ENCODE measurements at places on chromosomes 3 and 15.

DNA sequence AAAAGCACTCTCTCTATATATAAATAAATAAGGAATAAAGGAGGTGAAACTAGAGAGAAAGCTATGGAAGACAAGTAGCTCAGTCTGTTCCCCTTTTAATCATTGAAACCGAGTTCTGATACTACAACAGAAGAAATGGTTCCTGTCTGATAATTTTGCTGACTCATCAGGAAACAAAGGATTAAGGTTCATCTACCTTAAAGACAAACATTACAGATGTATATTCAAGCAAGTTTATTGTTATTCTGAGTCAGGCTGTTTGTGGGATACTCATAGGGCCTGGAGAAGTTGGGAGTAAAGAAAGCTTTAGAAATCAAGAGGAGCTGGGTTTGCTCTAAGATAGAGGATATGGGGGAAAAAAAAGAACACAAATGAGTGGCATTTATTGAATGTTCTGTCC is 566.0 kb downstream of the ROBO2 start:
- DNase-seq = no peak

GRCh38 chr15:92061511-92062195 is 208.1 kb downstream of the SLCO3A1 start:
- DNase-seq = no peak

DNA sequence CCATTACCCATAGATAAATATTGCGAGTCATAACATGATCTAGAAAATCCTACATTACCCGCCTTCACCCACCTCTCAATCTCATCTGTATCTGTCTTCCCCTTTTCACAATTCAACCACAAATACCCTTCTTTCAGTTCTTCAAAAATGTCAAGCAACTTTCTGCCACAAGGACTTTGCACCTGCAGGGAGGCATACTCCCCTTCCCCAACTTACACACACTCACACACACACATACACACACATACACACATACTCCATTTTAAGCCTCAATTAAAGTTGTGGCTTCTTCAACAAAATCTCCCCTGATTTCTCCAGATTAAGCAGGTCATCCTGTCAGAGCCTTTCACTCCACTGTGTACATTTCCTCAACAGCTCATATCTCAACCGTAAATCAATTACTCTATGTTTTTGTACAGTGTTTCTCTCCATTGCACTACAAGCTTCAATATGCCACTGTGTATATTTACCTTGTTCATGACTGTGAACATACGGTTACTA is 33.1 kb upstream of the CCDC50 start:
- DNase-seq = no peak

DNA sequence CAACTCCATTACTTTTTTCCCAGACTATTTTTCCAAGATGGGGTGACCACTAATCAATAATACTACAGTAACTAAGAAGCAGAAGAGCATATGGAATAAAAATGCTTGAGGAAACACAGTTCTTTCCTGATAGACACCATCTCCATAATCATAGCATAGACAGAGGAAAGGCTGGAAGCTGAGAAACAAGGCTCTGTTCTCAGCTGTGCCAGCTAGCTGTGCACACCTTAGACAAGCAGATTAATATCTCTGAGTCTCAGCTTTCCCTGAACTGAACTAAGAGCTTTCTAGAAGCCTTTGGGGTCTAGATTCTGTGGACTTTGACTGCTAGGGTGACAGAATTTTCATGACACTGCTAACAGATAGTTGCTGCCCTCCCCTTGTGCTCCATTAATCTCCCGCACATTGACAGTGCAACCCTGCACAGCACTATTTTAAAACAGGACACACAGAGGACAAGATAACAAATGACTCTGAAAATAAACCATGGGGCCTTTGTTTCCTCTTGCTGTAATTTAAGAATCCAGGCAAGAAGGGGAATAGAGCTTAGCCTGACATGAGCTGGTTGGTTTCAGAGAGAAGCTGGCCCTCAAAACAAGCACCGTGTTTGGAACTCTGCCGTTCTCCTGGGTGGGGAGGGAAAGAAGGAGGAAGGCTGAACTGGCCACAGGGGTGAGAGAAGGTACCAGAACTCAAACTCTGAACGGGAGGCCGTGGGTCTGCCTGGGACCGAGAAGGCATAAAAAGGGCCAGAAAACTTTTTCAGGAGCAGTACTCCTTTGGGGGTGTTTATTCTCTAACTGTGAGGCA is 67.4 kb downstream of the ATP13A5 start:
- no peak for DNase-seq

GRCh38 chr3:95813244-95813643 is 1001.1 kb upstream of the EPHA6 start:
- no peak for DNase-seq

GRCh38 chr3:184306341-184306972 is 7.4 kb downstream of the PSMD2 start:
- no peak for DNase-seq

GRCh38 chr3:22156868-22157267 is 405.9 kb upstream of the ZNF385D start:
- DNase-seq = no peak

GRCh38 chr3:178485756-178486155 is 50.5 kb upstream of the KCNMB2 start:
- DNase-seq = no peak

GRCh38 chr3:195757438-195757770 is 36.6 kb downstream of the MUC20 start:
- DNase-seq = no peak

- no peak for DNase-seq
Measured at GRCh38 chr3:39762537-39763070, 46.8 kb upstream of the MYRIP start.

- DNase-seq = no peak
Measured at GRCh38 chr3:122984650-122985049, 42.9 kb downstream of the SEMA5B start.

DNA sequence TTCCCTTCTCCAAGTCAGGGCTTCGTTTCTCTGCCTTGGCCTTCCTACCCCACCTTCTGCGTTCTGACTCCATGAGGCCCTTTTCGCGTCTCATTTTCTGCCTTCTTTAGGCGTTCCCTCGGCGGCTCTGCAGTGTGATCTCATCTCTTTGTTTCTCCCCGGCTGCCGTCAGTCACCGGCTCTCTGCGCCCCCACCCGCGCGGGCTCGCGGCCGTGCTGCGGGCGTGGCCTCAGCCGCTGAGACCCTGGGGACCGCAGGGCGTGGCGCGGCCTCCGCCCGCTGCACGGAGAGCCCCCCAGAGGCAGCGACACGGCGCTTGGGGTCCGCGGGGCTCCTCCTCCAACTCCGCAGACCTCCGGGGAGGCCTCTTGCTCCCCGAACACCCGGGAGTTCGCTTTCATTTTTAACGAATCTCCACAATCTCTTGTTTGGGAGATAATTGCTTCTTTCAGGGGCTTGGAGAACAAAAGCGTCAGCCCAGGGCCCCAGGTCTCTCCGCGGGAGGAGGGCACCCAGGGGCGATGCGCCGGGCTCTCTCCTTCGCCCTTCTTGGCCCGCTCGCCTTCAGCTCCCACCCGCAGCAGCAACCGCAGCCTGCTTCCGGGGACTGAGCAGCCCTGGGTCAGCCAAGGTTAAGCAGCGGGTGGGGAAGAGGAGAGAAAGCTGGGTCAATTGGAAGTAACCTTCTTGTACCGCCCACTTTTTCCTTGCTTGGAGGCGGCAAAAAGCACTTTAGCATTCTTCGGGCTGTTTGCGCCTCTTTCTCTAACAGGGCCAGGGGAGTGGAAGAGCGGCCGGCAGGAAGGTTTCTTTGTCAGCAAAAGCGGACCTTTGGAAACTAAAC is 35.2 kb downstream of the GAP43 start:
- DNase-seq = peak; percentile 86

DNA sequence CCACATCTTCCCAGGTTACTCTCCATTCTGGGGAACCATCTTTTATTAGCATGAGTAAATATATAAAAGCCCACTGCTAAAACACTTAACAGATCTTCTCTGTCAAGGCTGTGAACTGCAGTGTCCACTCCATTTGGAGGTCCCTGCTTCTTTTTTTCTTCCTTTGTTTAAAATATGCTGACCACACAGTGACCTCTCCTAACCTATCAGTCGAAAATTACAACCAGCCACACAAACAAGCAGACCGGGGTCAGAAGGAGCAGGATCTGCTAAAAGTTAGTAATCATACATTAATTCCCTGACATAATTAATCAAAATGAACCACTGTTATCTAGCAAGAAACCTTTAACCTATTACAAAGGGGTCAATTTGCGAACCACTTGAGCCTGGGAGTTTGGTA is 427.9 kb upstream of the NR2F2 start:
- no peak for DNase-seq

DNA sequence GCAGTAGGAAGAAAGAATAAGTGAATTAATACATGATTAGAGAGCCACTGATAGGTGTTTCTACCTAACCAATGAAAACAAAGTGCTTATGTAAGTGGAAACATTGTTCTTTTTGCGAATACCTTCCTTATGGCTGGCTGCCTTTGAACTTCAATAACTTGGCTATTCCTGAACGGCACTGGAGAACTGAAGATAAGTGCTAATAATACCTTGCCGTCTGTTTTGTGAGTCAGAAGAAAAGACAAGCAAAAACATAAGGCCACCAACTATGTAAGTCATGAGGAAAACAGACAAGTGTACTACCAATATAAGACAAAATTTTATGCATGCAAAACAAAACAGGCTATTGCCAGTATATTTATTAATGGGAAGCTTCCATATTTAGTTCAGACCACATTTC is 160.6 kb downstream of the SUCLG2 start:
- DNase-seq = no peak

DNA sequence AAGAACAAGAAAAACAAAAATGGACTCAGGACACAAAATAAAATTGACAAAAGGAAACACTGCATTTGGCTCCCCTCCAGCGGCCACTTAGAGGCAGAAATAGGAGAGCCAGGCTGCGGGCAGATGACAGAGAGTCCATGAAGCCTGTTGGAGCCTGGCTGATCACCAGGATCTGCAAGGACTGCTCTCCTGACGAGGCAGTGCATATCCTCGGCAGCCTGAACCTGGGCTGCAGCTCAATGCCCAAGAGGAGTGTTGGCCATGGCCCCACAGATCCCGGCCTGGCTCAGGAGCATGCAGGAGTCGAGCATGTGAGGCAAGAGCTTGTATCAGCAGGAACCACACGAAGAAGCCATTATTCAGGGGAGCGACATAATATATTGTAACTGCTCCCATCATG is 199.8 kb downstream of the STT3B start:
- no peak for DNase-seq

DNA sequence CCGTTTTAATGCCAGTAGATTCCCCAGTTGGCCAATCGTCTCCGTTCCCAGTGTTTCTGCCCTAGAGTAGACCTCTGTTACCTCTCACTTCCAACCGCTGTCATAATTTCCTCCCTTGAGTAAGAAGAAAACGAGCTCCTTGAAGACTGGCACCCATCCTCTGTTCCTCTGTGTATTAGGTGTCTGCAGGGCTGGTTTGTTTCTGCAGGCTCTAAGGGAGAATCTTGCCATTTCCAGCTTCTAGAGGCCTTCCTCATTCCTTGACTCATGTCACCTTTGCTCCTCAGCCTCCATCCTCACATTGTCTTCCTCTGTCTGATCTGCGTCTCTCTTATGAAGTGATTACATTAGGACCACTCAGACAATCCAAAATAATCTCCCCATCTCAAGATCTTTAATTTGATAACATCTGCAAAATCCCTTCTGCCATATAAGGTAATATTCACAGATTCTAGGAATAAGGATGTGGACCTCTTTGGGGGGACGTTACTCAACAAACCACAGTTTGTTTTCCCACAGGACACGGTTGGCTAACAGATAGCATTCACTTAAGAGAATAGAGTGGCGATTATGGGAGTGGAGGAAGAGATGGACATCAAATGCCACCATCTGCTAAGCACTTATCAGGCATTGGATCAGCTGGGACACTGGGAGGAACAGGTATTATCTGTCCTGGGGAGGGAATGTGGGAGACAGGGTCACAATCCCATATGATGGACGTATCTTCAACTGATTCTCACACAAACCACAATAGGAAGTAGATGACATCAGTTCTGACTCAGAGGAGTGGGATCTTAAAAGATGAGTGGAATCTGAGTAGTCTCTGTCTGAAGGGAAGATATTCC is 17.1 kb downstream of the ARHGAP31 start:
- DNase-seq = no peak

- DNase-seq = no peak
Measured at GRCh38 chr3:6512172-6512800, 348.6 kb upstream of the GRM7 start.

GRCh38 chr15:43776101-43776717 is 557 bp downstream of the ELL3 start:
- peak; percentile 73 for DNase-seq

- peak; percentile 18 for DNase-seq
Measured at GRCh38 chr3:126538316-126538715, 14.4 kb downstream of the CHST13 start.

- DNase-seq = no peak
Measured at GRCh38 chr15:83890587-83890986, 236.7 kb downstream of the ADAMTSL3 start.

GRCh38 chr3:190514413-190515153 is 698 bp downstream of the IL1RAP start:
- peak; percentile 38 for DNase-seq

DNA sequence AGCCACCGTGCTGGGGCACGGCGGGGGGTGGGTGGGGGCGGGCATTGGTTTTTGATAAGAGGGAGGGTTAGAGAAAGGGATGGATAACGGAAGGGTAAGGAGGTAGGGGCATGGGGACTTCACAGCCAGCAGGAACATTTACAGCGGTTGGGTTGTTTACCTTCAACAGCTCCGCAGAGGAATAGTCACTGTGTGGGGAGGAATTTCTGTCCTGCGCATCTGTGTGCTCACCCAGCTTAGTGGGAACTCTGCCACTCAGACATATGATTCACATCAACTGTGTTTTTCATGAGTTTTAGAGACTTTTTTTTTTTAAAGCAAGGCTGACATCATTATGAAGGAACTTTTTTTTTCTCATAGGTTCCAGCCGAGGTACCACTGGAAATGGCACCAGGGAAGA is 19.6 kb downstream of the CHRD start:
- no peak for DNase-seq

GRCh38 chr3:130976706-130977105 is 49.9 kb downstream of the ASTE1 start:
- no peak for DNase-seq

DNA sequence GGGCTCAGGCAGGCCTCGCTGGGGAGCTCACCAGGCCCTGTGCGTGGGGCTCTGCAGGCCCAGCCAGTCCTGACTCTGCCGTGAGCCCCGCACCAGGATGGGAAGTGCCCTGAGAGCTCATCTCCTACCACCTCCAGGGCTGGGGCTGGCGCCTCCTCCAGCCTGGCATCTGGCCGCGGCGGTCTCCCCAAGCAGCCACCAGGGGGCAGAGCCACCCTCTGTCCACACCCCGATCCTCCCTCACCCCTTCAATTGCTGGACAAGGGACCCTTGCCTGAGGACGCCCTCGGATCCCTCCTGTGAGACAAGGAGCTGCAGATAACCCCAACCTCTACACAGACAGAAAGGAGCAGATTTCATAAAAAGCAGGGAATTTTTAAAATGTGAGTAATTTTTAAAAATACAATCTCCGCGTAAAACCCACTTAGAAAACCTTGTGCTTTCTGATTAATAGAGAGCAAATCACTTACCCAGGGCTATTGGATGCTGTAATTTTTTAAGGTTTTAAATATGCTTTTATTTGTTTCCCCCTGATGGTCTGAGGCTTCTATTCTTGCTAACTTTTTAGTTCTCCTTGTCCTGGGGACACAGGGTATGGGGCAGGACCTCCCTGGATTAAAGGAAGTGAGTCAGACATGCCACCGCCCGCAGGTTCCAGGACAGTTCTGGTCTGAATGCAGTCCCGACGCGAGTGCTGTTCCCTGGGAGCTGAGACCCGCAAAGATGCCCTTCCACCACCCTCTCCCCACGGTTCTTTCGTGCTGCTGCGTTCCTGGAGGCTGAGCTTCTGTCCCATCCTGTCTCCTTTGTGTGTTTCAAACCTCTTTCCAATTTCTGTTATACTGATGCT is 52.3 kb upstream of the CHRNA7 start:
- peak; percentile 88 for DNase-seq

GRCh38 chr15:72888211-72888610 is 104.7 kb upstream of the ADPGK start:
- no peak for DNase-seq

Measured in H9 (cell line).